Kidney epithelial cell (primary cell): ENCODE measurements at places on chromosomes 16 and 17.
A peak's percentile ranks its signal among the peaks of the same experiment; 100 is the strongest.

- no peak for DNase-seq
Measured at GRCh38 chr16:73230651-73231050, 182.7 kb upstream of the ZFHX3 start.

DNA sequence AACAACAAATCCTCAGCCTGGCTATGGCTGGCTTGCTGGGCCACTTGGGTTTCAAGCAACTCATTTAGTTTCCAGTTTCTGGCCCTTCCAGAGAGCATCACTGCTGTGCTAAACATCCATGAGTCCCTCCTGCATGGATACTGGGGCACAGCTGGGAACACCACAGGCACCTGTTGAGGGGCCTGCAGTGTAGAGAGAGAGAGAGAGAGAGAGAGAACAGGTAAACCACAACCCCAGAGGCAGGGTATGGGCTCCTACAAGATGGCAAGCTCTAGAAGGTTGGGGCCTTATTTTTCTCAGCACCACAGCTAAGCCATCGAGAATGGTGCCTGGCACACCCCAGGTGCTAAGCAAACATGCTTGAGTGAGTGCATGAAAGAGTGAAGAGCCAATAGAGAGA is 120.3 kb downstream of the RBFOX3 start:
- DNase-seq, result no peak

- DNase-seq, result no peak
Measured at GRCh38 chr17:1188812-1189504, 9.2 kb upstream of the ABR start.

GRCh38 chr16:67444259-67445125 is 13.6 kb downstream of the HSD11B2 start:
- no peak for DNase-seq

DNA sequence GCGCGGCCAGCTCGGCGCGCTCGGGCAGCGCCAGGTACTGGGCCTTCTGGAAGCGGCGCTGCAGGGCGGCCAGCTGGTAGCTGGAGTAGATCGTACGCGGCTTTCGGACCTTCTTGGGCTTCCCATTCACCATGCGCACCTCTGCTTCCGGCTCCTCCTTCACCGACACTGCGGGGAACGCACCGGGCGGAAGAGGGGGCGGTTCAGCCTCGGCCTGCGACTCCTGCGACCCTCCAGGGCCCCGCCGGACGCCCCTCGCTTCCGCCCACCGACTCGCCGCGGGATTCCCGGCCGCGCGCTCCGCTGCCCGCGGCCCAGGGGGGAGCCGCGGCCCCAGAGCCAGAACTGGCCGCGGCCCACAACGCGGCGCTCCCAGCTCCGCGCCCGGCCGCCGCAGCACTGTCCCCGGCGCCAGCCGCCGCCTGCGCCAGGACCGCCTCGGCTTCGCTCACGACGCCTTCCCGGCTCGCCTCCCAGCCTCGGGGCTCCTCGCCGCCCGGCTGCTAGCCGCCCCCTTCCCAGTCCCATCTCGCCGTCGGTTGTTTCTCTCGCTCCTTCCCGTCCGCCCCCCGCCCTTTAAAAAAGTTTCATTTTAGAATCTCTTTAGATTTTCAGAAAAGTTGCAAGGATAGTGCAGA is 1.5 kb downstream of the DLX3 start:
- DNase-seq, result no peak

GRCh38 chr16:22198547-22199293 is 7.4 kb upstream of the EEF2K start:
- no peak for DNase-seq

DNA sequence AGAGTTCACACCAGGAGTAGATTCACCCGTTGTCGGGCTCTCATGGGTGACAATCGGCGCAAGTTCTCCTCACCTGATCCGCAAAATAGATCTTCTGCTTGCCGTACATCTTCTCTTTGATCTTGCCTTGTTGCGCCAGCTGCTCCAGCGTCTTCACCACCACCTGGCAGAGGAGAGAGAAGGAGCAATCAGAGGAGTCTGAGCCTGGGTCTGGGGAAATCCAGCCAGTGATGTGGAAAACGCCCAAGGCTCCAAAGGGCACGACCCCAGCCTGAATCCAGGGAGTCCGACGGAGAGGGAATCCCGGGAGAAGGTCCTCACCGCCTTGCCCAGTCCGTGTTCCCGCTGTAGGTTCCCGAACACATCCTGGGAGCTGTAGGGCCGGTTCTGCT is 393 bp downstream of the PSMC3IP start:
- no peak for DNase-seq

DNA sequence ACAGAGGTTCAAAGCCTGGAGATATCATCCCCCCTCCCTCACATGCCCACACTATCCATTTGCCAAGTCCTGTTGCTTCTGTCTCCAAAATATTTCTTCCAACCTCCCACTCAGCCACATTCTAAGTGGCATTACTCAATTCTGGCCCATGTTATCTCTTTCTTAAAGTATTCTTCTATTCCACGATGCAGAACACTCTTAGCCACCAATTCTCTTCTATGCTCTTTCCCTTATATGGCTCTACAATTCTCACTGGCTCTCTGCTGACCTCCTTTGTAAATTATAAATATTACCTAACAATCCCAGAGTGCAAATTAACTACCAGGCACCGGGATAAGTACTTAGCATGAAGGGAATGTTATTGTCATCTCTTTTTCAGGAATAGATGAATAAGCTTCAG is 82.4 kb downstream of the KCNJ2 start:
- DNase-seq, result no peak

DNA sequence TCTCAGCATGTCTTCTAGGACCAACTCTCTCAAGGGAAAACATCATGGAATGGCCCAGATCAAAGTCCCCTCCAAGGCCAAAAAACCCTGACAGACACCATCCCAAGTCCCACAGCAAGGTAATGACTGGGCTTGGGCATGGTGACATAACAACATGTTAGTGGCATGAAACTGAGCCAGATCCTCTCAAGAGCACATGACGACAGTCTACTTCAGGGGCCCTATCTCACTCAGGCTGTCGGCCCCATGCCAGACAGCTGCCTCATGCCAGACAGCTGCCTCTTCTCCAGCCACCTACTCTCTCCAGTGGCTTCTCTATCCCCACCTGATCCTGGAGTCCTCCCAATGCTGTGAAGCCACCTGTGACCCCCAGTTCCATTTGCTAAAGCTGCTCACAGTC is 18.4 kb downstream of the HSD11B2 start:
- DNase-seq, result no peak

- DNase-seq, result no peak
Measured at GRCh38 chr16:4701791-4702465, 8.6 kb downstream of the NUDT16L1 start.

DNA sequence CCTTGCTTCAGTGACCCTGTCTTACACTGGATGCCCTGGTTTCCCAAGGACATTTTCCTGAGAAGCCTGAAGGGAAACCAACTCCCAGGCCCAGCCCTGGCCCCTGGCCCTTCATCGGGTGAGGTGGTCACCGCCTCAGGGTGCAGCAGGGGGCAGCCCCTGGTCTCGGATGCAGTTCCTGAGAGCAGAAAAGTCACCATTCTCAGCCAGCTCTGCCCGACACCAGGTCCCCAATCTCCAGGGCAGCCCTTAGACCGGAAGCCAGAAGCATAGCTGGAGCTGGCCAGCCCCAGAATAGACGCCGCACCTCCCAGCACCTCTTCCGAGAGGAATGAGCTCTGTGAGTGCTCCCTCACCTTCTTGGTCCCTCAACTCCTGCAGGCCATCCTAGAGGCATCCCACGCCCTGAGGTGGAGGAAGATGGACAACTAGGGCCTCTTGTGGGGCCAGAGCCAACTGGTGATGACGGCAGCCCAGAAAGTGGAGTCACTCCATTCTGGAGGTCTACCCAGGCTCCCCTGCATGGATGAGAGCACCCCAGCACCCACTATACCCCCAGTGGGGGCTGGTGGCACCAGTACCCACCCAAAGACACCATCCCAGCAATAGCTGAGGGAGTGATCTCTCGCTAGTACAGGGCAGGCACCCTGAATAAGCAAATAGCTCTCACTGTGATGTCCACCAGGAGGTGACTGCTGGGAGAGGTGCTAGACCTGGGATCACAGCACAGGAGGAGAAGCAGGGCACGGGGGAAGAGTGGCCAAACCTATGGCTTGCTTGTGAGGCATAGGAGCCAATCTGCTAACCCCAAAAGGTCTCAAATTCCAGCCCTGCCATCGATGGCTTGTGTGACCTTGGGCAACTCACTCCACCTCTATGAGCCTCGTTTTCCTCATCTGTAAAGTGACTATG is 56.2 kb downstream of the TK2 start:
- no peak for DNase-seq

DNA sequence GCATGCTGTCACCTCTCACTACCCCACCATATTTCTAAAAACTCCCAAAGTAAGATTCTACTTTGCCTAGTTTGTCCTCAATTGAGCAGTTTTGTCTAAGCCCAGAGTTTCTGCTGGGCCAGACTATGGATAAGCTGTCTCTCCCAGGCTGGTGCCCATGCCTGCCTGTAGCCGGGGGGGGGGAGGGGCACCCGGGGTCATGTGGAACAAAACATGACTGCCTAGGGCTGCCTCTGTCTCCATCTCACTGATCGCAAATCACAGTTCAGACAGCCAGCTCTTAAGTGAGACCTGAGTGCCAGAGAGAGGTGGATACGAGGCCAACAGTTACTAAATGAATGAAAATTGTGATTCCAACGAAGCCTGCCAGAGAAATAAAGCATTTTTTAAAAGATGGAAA is 78.8 kb upstream of the RPRML start:
- no peak for DNase-seq

- no peak for DNase-seq
Measured at GRCh38 chr16:28882551-28883160, 4.4 kb downstream of the ATP2A1 start.

- no peak for DNase-seq
Measured at GRCh38 chr17:59152925-59153324, 2.1 kb downstream of the SKA2 start.

- DNase-seq, result no peak
Measured at GRCh38 chr16:86297391-86297790, 212.9 kb upstream of the FOXF1 start.

DNA sequence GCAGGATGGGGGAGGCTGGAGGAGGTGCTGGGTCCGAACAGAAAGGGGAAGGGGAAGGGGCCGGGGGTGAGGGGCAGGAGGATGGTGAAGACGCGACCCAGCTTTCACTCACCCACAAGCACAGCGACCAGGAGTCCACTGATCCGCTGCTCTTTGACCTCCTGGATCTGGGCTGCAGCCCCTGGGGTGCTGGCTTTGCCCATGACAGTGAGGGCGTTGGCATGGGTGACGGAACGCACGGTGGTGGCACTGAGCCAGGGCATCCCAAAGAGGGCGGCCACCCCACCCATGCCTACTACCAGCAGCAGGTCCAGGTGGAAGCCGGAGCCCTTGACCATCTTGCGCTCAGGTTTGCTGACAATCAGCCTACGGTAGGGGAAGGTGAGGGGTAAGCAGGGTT is 14.9 kb downstream of the SLC4A1 start:
- no peak for DNase-seq

- no peak for DNase-seq
Measured at GRCh38 chr17:9994761-9995160, 89.7 kb upstream of the RCVRN start.

GRCh38 chr17:31838636-31839225 is 20.3 kb downstream of the COPRS start:
- DNase-seq, result no peak

GRCh38 chr16:29824589-29825144 is 4.4 kb downstream of the MVP start:
- DNase-seq, result peak; percentile 51

DNA sequence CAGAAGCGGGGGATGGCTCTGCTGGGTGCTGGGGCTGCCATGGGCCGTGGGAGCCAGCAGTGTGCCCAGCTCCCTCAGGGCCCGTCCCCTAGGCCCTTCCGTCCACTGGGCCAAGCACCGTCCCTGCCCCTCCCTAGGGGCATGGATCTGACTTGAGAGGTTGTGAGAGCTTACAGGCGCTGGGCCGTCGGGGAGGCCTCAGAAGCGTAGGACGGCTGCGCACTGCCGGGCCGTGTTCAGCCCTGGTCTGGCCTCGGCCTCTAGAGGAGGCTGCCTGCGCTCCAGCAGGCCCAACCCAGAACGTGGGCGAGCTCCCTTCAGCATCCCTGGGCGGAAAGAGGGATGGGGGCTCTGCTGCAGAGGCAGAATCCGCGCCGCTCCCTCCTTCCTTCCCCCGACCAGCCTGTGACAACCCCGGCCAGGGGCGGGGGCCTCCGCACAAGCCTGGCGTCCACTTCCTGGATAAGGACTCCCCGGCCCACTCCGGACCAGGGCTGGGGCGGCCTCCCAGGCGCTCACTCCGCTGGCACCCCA is 685 bp upstream of the MPG start:
- no peak for DNase-seq

- DNase-seq, result peak; percentile 70
Measured at GRCh38 chr17:879546-880442, 97.6 kb downstream of the MRM3 start.

DNA sequence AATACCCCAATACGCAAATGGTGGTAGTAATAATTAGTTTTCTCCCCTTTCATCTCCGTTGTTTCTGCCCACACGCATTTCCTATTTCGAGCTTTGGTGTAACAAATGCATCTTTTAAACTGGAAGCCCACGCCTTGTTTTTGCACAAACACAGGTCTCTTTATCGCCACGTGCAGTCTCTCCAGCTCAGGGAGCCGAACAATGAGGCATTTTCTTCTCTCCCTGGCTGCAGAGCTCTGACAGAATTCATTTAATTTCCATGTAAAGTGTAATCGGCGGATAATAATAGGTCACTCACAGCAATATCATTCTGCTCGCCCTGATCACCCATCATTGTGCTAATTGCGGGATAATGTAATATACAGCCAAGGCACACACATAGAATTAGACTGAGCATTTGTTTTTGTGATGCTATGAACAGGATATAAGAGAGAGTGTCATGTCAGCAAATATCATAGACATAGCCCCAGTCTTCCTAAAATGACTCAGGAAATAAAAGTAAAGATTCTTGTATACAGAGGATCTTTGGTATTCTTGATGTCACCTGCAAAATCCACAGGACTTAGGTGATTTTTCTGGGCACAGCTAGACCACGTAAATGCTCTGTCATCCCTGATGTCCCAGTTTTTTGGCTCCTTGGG is 452.6 kb upstream of the CDH11 start:
- no peak for DNase-seq

- DNase-seq, result no peak
Measured at GRCh38 chr16:31077592-31078396, 3.6 kb downstream of the ZNF646 start.

DNA sequence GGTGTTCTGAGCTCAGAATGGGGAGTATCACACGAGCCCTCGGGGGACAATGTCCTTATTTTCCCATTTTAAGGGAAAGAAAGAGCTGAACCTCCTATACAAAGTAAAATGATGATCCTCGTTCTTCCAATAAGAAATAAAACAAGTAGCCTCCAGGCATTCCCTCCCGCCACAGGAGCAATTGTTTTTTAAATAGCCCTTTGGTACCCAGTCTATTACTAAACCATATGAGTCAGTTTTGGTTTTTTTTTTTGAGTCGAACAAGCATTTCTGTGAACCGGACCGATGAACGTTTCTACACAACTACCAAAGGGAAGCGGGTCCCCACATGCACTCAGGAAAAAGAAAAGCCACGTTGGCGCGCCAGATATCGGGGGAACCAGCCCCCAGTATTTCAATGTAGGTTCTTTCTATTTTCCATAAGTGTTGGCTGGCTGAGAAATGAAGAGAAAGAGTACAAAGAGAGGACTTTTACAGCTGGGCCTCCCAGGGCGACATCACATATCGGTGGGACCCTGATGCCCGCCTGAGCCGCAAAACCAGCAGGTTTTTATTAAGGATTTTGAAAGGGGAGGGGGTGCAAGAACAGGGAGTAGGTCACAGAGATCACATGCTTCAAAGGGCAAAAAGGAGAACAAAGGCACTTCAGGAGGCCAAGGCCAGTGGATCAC is 3.8 kb upstream of the DCXR start:
- no peak for DNase-seq
